ENCODE measurements at places on chromosomes 2 and 18.

- H3K27me3 ChIP-seq = no peaks in the 10 kb centered on the region
- no peaks in the 10 kb centered on the region for H3K4me1 ChIP-seq
- no peak overlapping the region for H3K27ac ChIP-seq
- H3K36me3 ChIP-seq = no peaks in the 10 kb centered on the region
- DNase-seq = no peak
Observed at GRCh38 chr2:223856584-223856983, 19.2 kb upstream of the AP1S3 start.

- H3K36me3 ChIP-seq = no peaks in the 10 kb centered on the region
- no peak overlapping the region for H3K27ac ChIP-seq
- no peaks in the 10 kb centered on the region for H3K27me3 ChIP-seq
Observed at GRCh38 chr2:147398301-147398700, 446.5 kb upstream of the ACVR2A start.

- H3K36me3 ChIP-seq = peaks cover 16% of the 10 kb centered on the region
- H3K4me3 ChIP-seq = peak overlapping the region; percentile 89
- H3K27ac ChIP-seq = peak overlapping the region; percentile 90
- H3K27me3 ChIP-seq = no peaks in the 10 kb centered on the region
- DNase-seq = no peak
Observed at GRCh38 chr18:47929681-47930198, 719 bp downstream of the SMAD2 start.

DNA sequence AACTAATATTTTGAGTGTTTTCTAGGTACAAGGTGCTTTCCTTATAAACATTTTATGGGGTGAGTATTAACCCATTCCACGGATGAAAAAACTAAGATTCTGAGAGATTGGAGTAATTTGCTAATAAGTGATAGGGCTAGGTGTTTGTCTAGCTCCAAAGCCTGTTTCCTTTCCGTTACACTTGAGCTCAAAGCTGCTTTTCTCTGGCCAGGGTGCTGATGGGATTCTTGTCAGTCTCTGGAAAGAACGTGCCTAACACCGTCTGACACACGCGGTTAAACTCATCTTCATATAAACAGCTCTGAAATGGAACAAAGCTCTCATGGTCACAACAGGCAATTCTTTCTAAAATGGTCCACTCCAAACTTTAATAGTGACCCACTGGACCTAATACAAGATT is 2.0 kb upstream of the ANKRD29 start:
- H3K4me3 ChIP-seq = no peak overlapping the region
- peaks cover 34% of the 10 kb centered on the region for H3K27me3 ChIP-seq
- no peaks in the 10 kb centered on the region for H3K36me3 ChIP-seq
- no peak overlapping the region for H3K27ac ChIP-seq

GRCh38 chr2:167331636-167332232 is 443.5 kb downstream of the XIRP2 start:
- H3K27me3 ChIP-seq = peaks cover 4% of the 10 kb centered on the region
- H3K27ac ChIP-seq = no peak overlapping the region
- H3K36me3 ChIP-seq = no peaks in the 10 kb centered on the region
- no peak for DNase-seq
- H3K4me3 ChIP-seq = no peak overlapping the region

DNA sequence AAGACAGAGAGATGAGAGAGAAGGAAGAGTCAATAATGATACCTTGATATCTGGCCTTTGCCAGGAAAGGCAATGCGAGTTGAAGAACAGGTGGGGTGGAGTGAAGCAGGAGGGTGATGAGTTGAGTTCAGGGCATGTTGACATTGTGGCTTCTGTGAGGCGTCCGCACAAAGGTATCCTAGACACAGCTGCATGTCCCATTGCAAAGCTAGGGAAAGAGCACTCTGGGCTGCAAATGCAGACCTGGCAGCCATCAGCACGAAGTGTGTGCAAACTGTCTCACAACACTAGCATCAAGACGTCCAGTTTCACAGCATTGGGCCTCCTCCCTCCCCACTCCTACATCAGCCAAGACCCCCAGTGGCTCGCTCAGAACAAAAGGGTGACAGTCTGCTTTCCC is 36.1 kb downstream of the TEX51 start:
- no peaks in the 10 kb centered on the region for H3K4me1 ChIP-seq
- no peak for DNase-seq
- no peak overlapping the region for H3K4me3 ChIP-seq
- no peaks in the 10 kb centered on the region for H3K36me3 ChIP-seq
- no peaks in the 10 kb centered on the region for H3K27me3 ChIP-seq

DNA sequence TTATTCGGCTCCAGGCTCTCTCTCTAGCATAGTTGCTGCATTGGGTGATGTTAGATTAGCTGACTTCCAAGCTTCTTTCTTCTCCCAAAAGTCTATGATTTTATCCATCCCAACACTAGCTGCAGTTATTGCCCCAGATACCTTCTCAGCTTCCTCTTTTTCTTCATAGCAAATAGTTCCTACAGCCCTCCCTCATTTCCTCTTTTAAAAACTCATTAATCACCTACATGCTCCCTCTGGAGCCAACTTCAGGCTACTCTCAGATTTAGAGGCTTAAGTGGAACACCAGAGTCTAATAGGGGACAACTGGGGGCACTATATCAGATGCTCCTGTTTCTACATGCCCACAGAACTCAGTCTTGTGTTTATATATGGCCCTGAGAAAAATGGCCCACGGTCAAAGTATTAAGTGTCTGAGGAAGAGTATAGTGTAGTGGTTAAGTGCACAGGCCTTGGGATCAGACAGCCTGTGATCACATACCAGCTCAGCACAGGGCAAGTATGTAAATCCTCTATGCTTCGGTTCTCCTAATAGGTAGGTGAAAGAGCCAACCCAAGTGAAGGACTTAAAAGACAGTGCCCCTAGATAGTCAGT is 241.9 kb upstream of the SLC14A2 start:
- no peak overlapping the region for H3K4me3 ChIP-seq
- peaks cover 18% of the 10 kb centered on the region for H3K27me3 ChIP-seq
- no peak overlapping the region for H3K27ac ChIP-seq
- DNase-seq = no peak

All from activated naive CD8-positive, alpha-beta T cell treated with anti-CD3 and anti-CD28 coated beads for 36 hours (primary cell).